ENCODE measurements at places on chromosomes 16 and 17.

DNA sequence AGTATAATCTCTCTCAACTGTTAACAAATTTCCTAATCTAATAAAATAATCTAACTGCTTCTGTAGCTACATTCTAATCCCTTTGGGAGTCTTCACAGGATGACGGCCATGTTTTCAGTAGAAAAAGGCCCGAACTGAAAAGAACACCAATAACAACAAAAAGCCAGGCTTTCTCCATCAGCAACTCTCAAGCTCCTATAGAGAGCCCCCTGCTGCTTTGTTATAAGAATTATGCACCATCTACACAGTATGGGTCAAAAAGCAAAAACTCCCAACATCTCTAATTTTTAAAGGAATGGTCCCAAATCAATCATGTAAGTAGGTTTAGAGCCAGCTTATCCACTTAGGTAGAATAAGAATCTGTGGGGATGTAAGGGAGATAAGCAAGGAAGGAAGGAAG, 163.6 kb upstream of the C17orf78 start:
- DNase-seq = no peak

- DNase-seq = no peak
Observed at GRCh38 chr17:66625311-66625767, 209.6 kb upstream of the CACNG5 start.

GRCh38 chr16:78900966-78901365, 699.6 kb downstream of the MAF start:
- no peak for DNase-seq

DNA sequence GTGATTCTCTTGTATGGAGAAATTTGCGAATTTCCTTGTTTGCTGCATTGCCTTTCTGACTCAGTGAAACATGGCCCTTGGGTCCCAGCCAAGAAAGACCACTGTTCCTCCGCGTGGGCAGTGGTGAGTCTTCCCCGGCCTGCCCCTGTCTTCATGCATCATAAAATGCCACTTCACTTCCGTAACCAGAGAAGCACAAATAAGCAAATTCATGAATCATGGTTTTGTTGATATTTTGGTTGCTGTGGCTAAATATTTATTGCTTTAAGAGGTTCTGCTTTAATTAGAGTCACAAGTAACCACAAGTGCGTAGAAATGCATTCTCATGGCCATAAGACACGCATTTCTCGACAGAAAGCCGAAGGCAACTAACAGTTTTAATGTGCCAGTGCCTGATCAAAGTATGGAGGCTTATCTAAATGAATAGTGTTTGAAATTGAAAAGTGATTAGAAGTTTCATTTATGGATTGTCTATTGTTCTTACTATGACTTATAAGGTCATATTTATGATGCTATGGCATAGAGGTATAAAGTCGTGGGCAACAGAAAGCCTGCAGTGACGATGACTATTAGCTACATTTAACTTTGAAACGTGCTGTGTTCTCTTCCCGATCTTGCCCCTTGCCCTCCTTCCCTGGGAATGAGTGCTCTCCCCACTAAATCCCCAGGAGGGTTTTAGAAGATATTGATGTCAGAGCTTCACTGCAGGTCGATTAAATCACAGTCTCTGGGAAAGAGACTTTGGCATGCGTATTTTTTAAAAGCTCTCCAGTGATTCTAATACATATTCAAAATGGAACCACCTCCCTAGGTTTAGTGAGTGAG, 76.0 kb downstream of the WIPI1 start:
- no peak for DNase-seq

DNA sequence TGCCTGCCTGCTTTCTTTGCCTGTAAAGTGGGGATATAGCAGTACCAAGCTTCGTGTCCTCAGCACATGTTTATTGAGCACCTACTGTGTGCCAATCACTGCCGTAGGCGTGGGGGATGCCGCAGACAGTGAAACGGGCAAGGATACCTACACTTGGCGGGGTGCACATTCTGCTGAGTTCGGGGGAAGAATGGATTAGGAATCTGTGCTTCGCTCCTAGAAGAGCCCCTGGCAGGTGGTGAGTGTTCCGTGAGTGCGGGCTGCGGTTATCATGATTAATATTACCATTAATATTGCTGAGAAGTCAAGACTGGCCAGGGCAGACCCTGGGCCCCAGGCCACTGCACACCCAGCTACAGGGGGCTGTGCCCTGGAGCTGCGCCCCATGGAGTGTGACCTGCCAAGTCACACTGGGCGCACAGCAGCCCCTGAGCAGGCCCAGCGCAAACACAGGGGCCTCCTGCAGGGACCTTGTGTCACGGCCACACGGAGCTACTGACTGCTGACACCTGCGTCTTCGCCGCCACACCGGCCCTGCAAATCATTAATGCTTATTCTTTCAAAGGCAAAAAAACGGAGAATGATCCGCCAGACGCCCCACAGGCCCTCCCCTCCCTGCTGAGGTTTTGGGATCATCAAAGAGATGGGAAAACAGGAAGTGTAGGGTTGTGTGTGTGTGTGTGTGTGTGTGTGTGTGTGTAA, 213.4 kb upstream of the GSE1 start:
- DNase-seq = no peak

DNA sequence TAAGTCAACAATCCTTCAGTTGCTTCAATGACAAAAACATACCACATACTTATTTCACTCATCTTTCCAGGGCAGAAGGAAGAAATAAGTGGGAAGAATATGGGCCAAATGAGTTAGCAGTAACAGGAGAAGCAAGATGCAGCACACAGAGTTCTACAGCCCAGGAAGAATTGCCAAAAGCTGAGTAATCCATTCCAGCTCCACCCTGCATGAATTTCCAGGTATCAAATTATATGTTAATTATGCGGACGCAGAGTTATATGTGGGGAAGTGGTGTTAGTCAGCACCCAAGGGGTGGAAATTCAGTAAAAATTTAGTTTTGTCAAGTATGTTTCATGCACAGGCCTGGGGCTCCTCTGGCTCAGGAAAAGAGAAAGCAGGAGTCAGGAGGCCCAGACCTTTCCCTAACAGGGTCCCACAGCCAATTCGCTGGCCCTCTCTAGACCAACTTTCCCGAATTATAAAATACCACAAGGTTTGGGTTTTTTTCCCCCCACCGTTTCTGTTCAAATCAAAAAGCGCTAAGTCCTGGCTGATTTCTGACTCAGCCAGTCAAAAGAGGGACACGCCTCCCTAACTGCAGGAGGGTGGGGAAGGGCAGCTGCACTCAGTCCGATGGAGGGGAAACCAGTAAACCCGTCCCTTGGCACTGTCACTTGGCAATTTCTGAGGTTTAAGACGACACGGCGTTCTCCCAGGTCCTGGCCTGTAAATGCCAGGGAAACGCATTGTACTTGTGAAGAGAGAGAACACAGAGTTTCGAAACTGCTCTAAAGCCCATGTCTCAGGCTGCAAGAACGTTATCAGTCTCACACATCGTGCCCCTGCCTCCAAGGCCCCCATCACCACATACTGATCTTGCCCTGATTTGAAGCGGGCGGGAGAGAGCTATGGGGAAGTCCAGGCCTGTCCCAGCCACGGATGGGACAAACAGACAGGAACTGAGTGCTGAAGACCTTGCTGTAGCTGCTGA, 58.1 kb downstream of the ZFHX3 start:
- no peak for DNase-seq

DNA sequence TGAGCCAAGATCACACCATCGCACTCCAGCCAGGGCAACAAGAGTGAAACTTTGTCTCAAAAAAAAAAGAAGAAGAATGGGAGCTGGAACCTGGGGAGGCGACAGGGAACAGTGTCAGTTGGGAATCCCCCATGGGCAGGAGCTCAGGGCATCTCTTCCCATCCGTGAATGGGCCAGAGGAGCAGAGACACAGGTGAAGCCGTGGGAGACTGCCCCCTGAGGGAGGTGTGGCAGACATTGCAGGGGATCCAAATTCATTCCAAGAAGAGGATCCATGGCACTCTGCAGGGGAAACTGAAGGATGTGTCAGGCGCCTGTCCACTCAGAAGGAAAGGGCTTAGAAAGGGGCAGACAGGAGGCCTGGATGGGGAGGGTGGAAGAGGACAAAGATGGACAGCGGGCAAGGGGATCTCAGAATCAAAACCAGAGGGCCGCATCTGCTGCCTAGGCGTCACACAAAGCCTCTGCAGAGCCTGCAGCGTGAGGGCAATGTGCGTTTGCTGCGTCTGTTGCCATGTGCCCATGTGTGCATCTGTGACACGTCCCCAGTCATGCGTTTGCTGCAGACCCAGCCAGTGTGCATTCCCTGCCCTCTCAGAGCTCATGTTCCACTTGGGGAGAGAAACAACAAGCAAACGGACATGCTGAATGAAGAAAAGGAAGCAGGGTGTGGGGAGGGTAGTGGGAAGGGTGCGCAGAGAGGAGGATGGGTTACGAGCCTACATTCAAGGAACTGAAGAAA, 30.6 kb upstream of the TNRC6C start:
- DNase-seq = no peak

DNA sequence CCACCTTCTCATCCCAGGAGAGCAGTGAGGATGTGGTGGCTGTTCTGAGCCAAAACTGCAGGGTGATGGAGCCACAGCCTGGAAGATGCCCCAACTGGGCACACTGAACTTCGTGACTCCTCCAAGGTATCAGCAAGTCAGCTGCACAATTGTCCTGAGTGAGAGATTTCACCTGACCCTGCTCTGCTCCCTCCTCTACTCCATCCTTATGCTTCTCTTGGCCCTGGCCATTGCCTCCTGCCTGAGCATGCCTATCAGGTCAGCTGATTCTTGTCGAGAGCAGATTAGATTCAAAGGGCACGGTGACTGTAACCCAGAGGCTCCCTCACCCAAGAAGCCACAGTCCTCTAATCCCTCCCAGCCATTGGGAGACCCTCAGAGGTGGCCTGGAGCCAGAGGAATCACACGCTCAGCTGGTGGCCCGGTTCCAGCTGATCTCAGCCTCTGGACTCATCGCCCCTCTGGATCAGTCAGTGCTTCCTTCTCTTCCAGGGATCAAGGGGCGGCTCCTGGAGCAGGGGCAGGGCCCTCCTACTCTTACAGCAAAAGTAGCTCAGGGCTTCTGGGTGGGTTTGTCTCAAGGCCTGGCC, 7.0 kb upstream of the CYB561 start:
- no peak for DNase-seq

- no peak for DNase-seq
Observed at GRCh38 chr17:83190601-83191387, 111.4 kb downstream of the METRNL start.

GRCh38 chr16:50266337-50267091, at the start of gene ADCY7:
Gene ADCY7 (plus strand): TSS chr16:50266551. CDS start chr16:50288180, 21,629 bp downstream.
- peak; percentile 89 for DNase-seq

DNA sequence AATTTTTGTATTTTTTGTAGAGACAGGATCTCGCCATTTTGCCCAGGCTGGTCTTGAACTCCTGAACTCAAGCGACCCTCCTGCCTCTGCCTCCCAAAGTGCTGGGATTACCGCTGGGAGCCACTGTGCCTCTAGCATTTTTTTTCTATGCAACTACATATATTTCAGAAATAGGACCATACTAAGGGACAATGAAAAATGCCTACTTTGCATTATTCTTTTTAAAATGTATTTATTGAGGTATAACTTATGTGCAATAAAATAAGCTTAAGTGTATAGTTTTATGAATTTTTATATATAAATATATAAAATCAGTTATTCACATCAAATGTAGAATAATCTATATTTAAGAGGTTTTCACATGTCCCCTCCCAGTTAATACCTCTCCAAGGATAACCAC, 38.1 kb downstream of the KATNIP start:
- no peak for DNase-seq

DNA sequence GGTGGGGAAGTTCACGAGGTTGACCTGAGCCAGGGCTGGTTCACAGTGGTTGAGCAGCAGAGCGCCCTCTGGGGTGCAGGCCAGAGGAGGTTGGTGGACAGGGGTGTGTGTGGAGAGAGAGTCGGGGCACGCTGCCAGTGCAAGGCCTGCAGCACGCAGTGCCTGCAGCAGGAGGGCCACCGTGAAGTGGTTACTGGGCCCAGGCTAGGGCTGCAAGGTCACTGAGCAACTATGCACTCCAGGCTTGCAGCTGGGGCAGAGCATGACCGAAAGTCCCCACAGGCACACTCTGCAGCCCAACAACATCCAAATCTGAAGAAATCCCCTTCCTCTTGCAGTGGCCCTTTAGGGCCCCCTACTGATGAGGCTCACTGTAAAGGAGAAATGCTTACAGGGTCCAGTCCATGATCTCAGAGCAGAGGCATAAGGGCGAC, 89.1 kb upstream of the NOL11 start:
- DNase-seq = peak; percentile 7

DNA sequence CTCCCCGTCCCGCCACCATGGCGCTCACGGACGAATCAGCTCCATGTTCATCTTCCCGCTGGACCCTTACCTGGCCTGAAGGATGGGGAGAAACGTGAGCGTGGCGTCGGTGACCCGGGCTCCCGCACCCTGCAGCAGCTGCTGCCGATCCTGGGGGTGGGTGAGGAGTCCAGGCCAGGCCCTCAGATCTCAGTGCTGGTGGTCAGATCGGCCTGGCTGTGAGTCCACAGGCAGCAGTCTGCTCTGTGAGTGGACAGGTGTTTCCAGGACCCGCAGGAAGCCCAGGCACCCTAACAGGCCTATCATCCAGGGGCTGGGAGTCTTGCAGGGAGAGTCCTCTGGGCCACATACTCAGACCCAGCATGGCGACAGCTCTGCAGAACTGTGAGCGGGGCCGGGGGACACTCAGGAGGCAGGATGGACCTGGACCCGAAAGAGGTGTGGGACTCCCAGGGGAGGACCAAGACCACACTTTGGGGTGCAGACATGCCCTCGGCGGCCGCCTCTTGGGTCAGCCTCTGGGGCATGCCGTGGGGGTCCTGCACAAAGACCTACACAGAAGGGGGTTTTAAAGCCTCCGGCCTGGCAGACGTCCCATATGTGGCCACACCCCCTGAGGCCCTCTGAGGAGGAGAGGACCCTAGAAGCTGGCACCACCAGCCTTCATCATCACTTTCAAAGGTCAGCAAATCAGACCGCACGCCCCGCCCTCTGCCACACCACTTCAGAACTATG, 27.2 kb upstream of the ZNF469 start:
- no peak for DNase-seq

DNA sequence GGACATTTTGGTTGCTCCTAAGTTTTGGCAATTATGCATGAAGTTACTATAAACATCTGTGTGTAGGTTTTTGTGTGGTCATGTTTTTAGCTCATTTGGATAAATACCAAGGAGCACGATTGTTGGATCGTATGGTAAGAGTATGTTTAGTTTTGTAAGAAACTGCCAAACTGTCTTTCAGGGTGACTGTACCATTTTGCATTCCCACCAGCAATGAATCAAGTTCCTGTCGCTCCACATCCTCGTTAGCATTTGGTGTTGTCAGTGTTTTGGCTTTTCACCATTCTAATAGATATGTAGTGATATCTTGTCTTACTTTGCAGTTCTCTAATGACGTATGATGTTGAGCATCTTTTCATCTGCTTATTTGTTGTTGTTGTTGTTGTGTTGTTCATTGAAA, 20.2 kb downstream of the TENT4B start:
- no peak for DNase-seq

Data from CD4-positive, alpha-beta T cell treated with Interleukin-2 at 100 ng/mL for 4 hours (primary cell).